Left ventricle myocardium superior (tissue), 1 donor: ENCODE measurements at places on chromosomes 13 and 19.

GRCh38 chr13:90615236-90615635 is 732.3 kb upstream of the MIR17HG start:
- no peak for DNase-seq

- DNase-seq, result no peak
Observed at GRCh38 chr19:33447336-33448158, 74.0 kb downstream of the CEBPG start.

DNA sequence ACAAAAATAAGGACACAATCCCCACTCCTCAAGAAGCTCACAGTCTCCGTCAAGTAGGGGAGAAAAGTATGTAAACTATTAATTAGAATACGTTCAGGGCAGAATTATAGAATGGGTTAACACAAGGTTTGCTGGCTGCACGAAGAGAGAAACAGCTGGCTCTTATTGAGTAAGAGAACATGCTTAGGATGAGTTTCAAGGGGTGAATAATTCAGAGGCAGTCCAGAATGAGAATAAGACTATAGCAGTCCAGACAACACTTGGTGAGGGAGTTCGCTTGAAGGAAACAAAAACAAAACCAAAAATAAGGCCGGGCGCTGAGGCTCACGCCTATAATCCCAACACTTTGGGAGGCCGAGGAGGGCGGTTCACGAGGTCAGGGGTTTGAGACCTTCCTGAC is 61.9 kb downstream of the THSD1 start:
- DNase-seq, result no peak

GRCh38 chr13:98500963-98501421 is 75.9 kb downstream of the STK24 start:
- DNase-seq, result no peak

DNA sequence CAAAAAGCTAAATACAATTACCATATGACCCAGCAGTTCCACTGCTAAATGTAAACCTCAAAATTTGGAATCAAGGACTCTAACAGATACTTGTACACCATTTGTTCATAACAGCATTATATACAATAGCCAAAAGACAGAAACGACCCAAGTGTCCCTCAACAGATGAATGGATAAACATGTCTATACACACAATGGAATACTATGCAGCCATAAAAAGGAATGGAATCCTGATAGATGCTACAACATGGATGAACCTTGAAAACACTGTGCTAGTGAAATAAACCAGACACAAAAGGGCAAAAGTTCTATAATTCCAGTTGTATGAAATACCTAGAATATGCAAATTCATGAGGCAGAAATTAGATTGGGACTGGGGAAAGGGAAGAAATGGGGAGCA is 12.2 kb downstream of the NEK3 start:
- no peak for DNase-seq

DNA sequence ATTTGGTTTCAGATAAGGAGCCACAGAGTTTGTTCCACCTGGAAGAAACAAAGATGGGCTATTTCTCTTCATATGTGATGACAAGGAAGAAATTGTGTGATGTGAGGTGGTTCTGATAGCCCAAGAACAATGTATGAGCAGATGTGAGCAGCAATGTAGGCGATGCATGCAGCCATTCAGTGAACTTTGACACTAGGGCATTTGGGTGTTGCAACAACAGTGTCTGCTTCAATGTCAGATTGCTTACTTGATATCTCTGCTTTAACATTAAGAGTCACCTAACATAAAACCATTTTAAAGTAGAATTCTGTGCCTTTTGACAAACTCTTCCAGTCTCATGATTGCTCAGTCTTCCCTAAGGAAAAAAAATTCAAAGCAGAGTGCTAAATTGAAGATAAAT is 865.4 kb downstream of the SLITRK6 start:
- DNase-seq, result no peak

DNA sequence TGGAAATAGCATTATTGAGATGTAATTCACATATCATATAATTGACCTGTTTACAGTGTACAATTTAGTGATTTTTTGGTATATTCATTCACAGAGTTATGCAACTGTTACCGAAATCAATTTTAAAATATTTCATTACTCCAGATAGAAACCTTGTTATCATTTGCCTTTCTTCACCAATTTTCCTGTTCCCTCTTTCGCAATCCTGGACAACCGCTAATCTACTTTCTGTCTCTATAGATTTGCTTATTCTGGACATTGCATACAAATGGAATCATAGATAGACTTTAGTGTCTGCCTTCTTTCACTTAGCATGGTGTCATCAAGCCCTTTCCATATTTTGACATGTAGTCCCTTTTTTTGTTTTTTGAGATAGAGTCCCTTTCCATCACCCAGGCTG is 19.2 kb downstream of the MAB21L1 start:
- no peak for DNase-seq

DNA sequence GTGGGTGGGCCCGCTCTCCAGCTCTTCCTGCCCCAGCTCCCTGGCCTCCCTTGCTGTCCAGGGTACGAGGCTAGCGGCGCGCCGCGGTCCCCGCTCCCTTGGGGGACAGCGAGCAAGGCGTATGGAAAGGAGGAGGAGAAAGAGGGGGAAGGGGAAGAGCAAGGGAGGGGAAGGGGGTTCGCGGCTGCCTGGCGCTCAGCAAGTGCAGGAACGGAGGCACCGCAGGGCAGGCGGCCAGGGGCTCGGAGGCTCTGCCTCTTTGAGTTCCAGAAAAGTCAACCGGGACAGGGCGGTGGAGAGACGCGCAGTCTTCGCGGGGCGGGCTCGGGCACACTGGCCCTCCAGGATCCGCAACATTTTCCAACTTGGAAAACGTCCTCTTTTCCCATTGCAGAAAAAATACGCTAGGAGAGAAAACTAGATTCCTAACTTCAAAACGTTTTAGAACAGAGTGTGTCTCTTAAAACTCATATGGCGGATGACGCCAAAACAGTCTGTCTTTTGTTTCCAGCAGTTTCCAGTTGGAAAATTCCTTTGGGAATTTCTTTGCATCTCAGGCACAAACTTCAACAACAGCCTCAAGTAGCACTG is 23.1 kb upstream of the TNFRSF19 start:
- DNase-seq, result peak; percentile 82

GRCh38 chr19:3555653-3556422 is 1.5 kb downstream of the MFSD12 start:
- no peak for DNase-seq

DNA sequence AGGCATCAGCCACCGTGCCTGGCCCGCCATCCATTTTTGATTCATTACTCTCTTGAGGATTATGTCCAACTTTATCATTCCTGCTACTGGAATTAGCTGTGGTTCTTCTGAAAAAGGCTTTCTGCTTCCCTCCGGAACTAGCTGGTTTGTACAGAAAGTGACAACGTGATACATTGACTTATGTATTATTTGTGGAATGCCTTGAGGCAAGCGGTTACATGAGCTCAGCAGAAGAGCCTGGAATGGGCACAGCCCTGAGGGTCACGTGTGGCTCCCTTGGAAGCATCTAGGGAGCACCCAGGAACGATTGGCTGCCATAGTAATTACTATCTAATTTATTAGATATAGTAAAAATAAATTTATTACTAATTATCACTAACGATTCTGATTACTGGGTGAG is 14.4 kb upstream of the RETN start:
- DNase-seq, result no peak

- no peak for DNase-seq
Observed at GRCh38 chr13:100434010-100434763, 154.4 kb downstream of the GGACT start.

GRCh38 chr13:25752957-25753551 is 298.8 kb downstream of the SHISA2 start:
- DNase-seq, result peak; percentile 51

DNA sequence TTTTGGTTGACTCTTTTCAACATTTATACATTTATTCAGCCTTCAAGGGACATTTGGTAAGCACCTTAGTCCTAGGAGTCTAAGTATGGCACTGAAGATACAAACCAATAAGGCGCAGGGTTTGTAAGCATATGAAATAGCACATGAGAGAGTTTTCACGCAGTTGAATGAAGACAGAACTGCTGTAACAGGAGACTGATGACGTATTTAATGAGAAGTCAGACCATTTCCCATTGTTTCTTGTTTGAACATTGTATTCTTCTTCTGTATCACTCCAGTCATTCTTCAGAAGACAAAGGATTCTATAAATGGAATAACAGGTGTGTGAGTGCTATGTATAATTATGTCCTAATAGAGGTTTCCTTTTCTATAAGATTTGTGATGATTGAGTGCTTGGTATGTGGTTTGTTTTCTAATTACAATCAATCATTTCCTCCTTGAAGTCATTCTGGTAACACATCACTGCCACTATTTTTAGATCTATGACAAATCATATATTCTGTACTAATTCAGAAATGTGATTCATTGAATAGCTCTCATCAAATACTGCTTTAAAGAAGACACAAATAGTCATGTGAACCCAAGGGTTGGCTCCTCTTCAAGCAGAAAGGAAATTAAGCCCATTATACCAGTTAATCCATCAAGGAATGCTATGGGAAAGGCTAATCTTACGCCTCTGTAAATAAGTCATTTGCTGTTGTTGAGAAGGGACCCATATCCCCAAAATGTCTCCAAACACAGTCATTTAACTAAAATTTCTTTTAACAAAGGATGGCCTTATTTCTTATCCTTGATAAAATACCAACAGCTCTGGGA is 222.8 kb upstream of the NBEA start:
- DNase-seq, result no peak

DNA sequence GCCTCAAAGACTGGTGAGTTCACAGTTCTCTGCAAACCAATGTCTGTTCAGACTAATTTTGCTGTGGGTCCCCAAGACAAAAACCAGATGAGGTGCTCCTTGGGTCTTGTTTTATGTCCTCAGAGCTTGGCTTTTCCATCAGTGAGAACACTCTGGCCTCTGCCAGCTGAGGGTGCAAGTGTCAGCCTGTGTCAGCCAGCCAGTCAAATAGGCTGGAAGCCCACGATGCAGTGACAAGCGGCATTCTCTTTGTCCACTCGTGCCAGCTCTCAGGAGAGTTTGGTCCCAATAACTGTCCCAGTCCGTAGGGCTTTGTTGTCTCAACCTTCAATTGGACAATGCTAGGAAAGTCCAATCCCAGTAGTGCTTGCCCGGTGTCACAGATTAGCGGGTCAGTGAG is 9.4 kb upstream of the AKT2 start:
- DNase-seq, result no peak

DNA sequence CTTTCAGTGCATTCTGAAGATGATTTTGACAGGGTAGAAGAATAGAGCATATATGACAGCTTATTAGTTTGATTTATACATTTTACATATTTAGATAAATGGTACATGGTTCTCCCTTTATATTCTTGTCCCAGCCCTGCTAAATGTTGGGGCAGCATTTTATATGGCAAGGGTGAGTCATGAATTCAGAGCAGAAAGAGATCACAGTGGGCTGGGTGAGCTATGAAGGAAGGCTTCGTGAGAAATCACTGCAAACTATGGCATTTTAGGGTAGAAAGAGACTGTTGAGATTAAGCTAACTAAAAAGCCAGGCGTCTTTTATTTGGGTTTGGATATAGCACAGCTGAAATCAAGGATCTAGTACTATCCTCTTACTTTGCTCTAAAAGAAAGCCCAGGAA is 23.9 kb upstream of the METTL21C start:
- DNase-seq, result no peak

GRCh38 chr19:10979951-10980381 is 19.1 kb downstream of the SMARCA4 start:
- no peak for DNase-seq

DNA sequence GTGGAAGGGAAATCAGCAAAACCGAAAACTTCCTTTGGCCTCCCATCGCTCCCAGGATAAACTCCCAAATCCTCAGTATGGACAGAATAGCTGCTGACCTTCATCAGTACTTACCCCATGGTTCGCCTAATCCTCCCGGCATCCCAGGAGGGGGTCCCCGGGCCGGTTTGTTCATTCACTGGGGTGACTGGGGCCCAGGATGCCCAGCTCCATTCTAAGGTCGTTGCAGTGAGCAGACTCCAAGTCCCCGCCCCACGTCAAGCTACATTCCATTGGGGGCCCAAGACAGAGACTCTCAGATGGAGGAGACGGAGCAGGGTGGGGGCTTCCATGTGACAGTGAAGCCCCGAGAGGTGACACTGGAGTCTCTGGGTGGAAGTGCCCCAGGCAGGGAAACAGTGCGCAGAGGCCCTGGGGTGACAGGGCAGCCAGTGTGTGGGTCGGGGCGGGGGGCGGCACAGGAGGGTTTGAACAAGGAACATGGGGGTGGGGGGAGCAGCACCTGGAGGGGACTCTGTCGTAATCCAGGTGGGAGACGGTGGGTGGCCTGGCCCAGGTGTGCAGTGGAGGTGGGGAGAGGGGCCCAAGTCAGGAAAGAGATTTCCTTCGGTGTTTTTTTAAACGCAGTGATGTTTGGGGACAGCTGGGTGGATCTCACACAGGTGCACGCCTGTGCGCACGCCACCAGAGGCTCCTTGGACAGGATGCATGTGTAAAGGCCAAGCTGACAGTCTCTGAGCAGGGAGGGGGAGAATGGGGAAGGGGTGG is 5.1 kb downstream of the SSBP4 start:
- DNase-seq, result no peak

GRCh38 chr13:44084146-44084545 is 204.4 kb downstream of the LACC1 start:
- DNase-seq, result no peak

- no peak for DNase-seq
Observed at GRCh38 chr19:50882188-50882587, 8.9 kb downstream of the KLK2 start.

- peak; percentile 21 for DNase-seq
Observed at GRCh38 chr19:55497763-55498162, 9.5 kb downstream of the SSC5D start.

DNA sequence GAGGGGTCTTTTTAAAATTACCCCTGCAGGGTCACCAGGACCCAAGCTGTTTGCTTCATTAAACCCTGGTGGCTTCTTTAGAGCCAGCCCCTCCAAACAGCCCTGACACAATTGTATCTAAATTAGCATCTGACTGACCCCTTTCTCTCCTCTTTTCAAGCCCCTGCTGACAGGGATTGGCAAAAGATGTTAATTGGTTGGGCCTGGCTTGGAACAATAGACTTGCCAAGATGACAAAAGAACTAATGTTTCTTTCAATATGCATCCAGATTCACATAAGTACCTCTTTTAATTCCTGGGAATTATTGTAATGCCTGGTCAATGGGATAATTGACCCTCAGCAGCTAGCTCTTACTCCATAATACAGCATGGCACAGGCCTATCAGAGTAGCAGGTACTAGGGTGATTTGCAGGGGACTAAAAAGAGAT is 140.8 kb downstream of the SHISA2 start:
- no peak for DNase-seq

DNA sequence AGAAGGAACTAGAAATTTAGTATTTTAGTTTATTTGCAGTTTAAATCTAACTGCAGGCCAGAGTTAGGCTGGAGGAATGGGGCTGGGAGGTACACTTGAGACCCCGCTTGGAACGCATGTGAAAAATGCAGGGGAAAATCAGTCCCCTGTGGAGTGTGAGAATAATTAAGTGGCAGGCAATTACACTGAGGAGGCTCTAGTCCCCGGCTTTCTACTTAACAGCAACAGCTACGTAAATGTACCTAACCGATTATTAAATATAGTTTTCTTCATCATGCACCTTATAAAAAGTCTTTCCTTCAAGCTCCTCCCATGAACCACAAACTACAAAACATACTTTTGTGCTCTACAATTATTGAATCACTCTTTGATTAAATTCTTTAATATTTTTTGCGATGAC is 804 bp downstream of the ZNF708 start:
- no peak for DNase-seq
